ENCODE measurements at places on chromosomes 7 and 10.
A peak's percentile ranks its signal among the peaks of the same experiment; 100 is the strongest.

- DNase-seq = peak; percentile 64
These were observed 88.3 kb upstream of the AGK start for GRCh38 chr7:141462958-141463357.

GRCh38 chr10:84391326-84391725, 62.9 kb downstream of the CCSER2 start:
- DNase-seq = no peak

DNA sequence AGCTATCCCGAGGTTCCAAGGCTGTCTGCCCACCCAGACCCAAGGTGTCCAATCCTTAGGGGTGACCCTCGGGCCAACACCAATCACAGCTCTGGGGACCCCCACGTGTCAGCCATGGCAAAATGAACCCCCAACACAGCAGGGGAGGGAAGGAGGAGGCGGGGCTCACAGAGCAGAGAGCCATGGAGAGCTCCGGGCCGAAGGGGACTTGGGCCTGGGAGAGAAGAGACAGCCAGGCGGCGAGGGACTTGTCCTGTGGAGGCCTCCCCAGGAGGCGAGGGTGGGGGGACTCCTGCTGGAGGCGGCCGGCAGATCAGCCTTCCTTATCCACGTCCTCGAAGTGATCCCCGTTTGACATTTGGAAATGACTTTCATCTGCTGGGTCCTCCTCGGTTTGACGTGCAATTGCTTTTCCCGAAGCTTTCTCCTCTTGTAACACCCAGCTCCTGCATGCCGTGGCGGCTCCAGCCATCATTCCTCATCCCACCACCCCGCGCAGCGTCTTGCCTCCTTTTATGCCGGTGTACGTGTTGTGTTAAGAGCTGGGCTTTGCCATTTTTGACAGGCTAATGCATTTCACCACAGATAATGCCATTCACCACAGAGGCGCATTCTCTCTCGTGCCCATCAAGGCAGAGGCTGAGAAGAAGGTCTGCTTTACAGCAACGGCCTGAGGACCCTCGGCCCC, 337.4 kb downstream of the DNAJB6 start:
- DNase-seq = peak; percentile 54

- DNase-seq = no peak
These were observed 106.5 kb upstream of the PRR15 start for GRCh38 chr7:29457141-29457561.

Measured in spinal cord (tissue), 10 donors.